ENCODE measurements at places on chromosomes 5 and 9. TPM values are rescaled to one million over a fixed set of nuclear protein-coding genes. Genes with fewer than 3 reads are reported as not detected.

MSX2 gene
- not detected for polyA plus RNA-seq

BTNL9 gene
- not detected for polyA plus RNA-seq

GRCh38 chr9:91898451-91899218 lies 51.4 kb downstream of the ROR2 start:
- H3K4me1 ChIP-seq: no peaks in the 10 kb centered on the region
- no peaks in the 10 kb centered on the region for H3K27me3 ChIP-seq
- no peaks in the 10 kb centered on the region for H3K36me3 ChIP-seq
- H3K27ac ChIP-seq: no peak overlapping the region
- no peak for DNase-seq

GRCh38 chr5:92561411-92561959 lies 1019.5 kb downstream of the NR2F1-AS1 start:
- H3K27me3 ChIP-seq: no peaks in the 10 kb centered on the region
- H3K4me3 ChIP-seq: no peak overlapping the region
- H3K36me3 ChIP-seq: no peaks in the 10 kb centered on the region
- no peak overlapping the region for H3K27ac ChIP-seq
- no peaks in the 10 kb centered on the region for H3K4me1 ChIP-seq

- no peaks in the 10 kb centered on the region for H3K27me3 ChIP-seq
- no peak for DNase-seq
- peaks cover 13% of the 10 kb centered on the region for H3K36me3 ChIP-seq
- no peak overlapping the region for H3K27ac ChIP-seq
These were observed 91.8 kb downstream of the UBE2R2 start for GRCh38 chr9:33908749-33909148.

Data from CD4-positive, CD25-positive, alpha-beta regulatory T cell (primary cell).